ENCODE measurements at places on chromosomes 1 and 21.

- no peak for DNase-seq
Observed at GRCh38 chr1:231091831-231092301, 51.8 kb upstream of the FAM89A start.

DNA sequence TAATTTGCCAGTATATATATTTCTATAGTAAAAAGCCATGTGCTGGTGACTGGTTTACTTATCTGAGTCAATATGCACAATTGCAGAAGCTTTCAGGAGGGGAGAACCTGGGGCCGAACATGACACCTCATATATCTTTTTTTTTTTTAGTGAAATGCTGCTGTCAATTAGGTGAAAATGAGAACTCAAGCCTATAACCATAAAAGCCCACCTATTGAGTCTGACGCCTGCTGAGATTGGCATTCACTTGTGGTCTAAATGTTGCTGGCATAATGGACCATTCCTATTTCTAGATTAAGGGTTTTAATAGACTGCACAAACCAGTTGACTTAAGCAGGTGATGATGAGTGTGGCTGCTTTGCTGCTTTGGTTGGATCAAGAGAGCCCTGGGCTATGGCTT lies 10.8 kb downstream of the NTMT2 start:
- DNase-seq = no peak

DNA sequence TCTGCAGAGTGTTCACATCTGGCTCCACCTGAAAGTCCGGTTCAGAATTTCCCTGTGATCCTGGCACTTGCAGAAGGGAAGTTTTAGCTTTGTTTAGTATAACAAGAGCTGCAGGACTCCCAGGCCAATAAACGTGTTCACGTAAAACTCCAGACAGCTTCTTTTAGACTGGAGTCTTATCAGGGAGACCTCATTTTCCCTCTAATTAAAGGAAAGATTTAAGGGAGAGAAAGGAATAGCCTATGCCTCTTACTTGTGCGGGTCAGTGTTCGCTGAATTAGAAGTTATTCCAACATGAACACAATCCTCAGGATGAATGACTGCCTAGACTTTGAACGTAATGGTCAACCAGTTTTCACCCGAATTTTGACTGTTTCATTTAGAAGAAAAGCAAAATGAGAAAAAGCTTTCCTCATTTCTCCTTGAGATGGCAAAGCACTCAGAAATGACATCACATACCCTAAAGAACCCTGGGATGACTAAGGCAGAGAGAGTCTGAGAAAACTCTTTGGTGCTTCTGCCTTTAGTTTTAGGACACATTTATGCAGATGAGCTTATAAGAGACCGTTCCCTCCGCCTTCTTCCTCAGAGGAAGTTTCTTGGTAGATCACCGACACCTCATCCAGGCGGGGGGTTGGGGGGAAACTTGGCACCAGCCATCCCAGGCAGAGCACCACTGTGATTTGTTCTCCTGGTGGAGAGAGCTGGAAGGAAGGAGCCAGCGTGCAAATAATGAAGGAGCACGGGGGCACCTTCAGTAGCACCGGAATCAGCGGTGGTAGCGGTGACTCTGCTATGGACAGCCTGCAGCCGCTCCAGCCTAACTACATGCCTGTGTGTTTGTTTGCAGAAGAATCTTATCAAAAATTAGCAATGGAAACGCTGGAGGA lies 202.1 kb upstream of the SGIP1 start:
- no peak for DNase-seq

- no peak for DNase-seq
Observed at GRCh38 chr1:31752258-31752657, 11.9 kb downstream of the ADGRB2 start.

- DNase-seq = no peak
Observed at GRCh38 chr1:64502083-64502482, 32.2 kb downstream of the CACHD1 start.

DNA sequence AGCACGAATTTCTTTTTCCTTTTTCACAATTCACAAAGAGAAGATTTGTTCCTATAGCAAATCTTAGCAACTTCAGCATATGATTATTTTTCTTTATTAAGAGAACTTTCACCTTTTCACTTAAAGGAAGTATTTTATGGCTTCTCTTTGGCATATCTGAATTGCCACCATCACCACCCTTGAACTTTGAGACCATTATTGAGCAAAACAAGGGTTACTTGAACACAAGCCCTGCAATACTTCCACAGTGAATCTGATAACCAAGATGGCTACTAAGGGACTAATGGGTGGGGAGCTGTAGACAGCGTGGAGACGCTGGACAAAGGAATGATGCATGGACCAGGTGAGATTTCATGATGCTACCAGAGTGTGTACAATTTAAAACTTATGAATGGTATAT lies 815.0 kb downstream of the LRRIQ3 start:
- DNase-seq = no peak

- no peak for DNase-seq
Observed at GRCh38 chr1:46613661-46614603, 2.7 kb downstream of the MOB3C start.

DNA sequence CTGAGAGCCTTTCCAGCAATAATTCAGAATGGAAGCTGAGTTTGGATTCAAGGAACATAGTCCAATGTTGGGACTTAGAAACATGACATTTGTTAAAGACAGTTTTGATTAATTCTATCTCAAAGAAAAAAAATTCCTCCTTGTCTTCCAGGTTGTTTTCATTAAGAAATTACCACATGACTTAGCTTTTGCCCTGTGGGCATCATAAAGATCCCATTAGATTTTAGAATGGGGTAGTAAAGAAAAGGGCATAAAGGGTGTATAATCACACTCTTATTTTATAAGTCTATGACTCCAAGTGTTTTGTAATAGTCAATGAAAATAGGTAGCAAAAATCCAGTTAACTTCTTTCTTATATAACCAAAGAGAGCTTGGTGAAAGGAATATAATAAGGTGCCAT lies 14.3 kb upstream of the PRKAA2 start:
- no peak for DNase-seq

DNA sequence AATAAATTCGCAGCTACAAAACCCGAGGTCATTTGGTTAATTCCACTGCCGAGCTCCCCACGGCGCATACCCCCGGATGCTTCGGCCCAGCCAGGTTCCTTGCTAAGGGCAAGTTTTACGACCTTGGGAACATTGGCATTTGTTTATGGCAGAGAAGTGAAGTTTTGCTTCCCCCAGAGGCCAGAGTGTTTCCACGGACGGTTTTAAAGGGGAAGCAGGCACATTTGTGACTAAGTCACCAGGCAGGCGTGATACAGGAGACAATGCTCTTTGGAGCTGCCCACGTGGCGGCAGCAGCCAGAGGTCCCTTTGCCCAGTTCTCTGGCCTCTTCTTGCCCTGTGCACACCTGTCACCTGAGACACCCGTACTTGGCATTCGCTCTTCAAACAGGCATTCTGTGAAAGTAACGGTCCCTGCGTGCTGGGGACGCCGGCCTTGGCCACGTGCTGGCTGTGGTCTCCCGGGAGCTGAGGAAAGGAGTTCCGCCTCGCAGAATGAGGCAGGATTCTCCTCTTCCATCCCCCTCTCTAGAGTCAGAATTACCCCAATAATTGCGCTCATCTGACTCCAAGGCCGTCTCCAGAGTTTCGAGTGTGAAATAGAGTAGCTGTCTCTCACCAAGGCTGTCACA lies 138.3 kb downstream of the PRDM16 start:
- DNase-seq = no peak

DNA sequence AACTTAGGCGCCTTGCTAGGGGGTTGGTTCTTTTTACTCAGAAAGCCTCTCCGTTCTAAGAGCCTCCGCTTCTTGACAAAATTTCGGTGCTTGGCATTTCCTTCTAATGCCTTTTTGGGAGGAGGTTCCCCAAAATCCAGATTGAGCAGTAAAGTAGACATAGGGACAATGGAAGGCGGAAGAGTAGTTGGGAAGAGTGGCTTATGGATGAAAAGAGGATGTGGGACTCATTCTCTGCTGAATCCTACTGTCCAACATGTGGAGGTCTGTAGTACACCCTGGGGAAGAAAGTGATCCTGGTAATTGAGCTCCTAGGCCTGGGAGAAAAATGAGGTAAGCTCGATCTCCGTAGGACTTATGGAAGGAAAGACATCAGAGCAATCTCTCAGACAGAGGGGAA lies 777 bp upstream of the METTL25B start:
- DNase-seq = no peak

- peak; percentile 8 for DNase-seq
Observed at GRCh38 chr1:6108937-6109614, 63.4 kb downstream of the KCNAB2 start.

GRCh38 chr1:51664421-51665240 lies 47.7 kb downstream of the OSBPL9 start:
- DNase-seq = no peak

DNA sequence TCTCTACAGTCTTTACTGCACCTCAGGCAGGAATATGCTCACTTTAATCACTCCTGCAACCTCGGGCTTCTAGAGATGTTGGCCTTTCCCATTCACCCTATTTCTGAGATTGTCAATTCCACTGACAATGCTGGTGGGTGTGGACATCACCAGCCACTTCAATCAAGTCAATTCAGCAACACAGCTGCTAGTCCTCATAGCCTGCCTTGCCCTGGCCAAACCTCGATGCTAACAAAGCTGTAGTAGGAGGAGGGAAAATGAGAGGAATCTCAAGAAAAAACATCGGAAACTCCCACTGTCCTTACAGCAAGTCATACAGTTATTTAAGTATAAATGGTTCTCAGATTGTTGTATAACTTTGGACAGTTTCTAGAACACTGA lies 155.0 kb downstream of the KCNH1 start:
- DNase-seq = no peak

DNA sequence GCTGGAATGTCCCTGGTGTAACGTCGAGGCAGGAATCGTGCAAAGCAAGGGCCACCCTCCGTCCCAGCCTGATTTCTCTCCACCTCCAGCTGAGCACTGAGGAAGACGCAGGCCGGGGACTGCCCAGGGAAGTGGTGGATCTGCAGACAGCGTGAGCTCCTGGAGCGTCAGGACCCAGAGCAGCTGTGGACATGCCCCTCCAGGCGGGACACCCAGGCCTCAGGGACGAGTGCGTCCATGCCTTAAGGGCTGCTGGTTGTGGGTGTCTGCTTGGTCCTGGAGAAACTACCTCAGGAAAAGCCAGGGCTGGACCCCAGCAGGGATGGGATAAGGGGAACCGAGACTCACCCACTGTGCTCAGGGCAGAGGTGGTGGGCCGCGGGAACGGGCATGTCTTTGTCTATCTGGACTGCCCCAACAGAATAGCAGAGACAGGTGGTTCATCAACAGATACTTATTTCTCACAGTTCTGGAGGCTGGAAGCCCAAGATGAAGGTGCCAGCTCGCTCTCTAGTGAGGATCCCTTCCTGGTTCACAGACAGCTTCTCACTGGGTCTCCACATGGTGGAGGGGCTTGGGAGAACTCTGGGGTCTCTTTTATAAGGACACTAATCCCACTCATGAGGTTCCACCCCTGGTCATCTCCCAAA lies 5.8 kb upstream of the MMEL1 start:
- DNase-seq = no peak

Measured in NCI-H2081 treated with DMSO at 0.1 percent for 48 hours (cell line).